ENCODE measurements at places on chromosomes 5 and 9.

DNA sequence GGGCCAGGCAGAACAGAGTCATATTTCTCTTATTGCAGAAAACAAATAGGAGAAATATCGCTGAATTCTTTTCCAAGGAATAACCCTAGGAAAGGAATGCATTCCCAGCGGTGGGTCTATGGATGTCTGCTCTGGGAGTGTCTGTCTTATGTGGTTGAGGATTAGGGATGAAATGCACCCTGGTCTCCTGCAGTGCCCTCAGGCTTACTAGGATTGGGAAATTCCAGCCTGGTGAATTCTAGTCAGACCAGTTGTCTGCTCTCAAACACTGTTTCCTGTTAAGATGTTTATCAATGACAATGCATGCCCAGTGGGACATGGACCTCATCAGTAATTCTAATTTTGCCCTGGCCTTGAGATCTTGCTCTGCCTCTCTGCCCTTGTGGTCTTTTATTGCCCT lies 136.1 kb upstream of the ELAVL2 start:
- no peak for DNase-seq

GRCh38 chr9:114278881-114279570 lies 43.9 kb upstream of the ORM1 start:
- no peak for DNase-seq

GRCh38 chr5:157575381-157576020 lies at the start of gene ADAM19:
ADAM19 (minus strand) TSS chr5:157575775; CDS start chr5:157575696, 79 bp downstream.
- DNase-seq = peak; percentile 45

- no peak for DNase-seq
Measured at GRCh38 chr5:132209131-132209530, 18.5 kb downstream of the P4HA2 start.

DNA sequence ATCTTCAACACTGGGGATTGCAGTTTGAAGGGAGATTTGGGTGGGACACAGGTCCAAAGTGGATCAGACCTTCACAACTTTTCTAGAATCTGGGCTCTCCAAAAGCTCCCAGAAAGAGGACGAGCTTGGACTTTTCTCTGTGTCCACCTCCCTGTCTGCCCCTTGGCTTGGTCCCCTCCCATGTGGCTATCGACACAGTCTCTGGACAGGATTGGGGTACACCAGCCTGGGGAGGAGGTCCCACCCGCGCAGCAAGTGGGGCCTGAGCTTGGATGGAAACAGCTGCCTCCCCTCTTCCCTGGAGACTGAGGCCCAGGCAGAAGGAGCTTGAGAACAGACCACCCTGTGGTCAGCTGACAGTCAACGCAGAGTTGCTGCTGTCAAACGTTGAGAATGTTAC lies 84.6 kb upstream of the FCN1 start:
- DNase-seq = no peak

GRCh38 chr5:142360607-142361120 lies 35.8 kb upstream of the SPRY4 start:
- no peak for DNase-seq

DNA sequence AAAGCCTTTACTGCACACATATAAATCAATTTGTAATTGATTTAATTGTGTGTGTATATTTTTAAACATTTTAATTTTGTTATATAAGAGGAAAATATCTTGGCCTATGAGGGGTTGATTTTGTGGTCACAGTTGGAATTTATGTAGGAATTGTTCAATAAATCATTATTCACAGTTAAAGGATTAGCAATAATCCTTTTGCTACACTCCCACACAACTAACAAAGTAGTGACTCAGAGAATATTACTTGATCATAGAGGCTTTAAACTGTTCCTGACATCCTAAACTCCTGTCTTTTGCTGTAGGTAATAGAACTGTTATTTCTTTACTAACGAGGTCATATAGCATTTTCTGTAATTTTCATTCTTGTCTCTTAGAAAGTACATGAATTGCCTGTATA lies 95.5 kb downstream of the ZCCHC7 start:
- DNase-seq = no peak

GRCh38 chr9:4678679-4679267 lies 596 bp upstream of the CDC37L1 start:
- DNase-seq = no peak

- no peak for DNase-seq
Measured at GRCh38 chr5:3856036-3856435, 260.4 kb downstream of the IRX1 start.

GRCh38 chr5:126633552-126633951 lies 32.8 kb downstream of the PHAX start:
- DNase-seq = no peak

GRCh38 chr9:93461821-93462220 lies 8.4 kb upstream of the FAM120AOS start:
- no peak for DNase-seq

DNA sequence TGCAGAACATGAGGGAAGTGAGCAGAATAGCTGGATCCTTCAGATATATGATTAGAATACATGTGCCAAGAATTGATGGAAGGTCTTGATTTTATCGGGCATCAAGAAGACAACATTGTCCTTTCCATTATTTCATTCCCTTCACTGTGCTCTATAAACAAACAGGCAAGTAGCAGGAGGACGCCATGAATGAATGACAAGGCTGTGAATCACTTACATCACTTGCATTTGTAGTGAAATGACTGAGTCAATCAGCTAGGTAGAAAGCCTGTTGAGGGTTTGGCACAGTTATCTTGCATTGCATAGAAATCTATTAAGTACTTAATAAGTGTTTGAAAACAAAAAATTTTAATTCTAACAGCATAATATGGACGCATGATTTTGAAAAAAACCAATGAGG lies 548.8 kb upstream of the IZUMO3 start:
- no peak for DNase-seq

- no peak for DNase-seq
Measured at GRCh38 chr9:98314381-98315066, 59.1 kb upstream of the TBC1D2 start.

- DNase-seq = no peak
Measured at GRCh38 chr9:127166111-127166510, 43.7 kb upstream of the ANGPTL2 start.

DNA sequence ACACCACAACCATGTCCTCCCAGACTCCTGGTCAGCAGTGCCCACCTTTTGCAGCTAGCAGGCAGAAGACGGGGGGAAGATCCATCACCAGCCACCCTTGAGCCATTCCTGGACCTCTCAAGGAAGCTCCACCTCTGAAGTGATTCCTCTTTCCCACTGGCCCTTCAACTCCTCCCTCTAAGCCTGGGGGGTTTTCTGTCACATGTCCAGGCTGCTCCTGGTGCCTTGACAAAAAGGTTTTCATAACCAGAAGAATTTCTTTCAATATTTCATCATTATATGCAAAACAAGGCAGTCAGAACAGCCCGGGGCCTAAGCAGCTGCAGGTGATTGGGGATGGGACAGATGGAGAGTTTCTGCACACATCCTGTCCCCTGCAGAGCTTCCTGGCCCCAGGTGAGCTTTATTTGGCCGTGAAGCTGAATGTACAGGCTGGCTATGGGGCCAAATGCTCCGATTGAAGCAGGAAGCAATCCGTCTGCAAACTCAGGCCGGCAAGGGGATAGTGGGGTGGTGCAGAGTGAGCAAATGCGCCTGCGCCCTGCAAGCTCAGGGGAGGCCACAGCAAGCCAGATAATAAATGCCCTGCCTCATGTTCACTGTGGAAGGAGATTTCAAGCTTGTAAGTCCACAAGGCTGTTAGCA lies 173.5 kb downstream of the C5orf15 start:
- no peak for DNase-seq

GRCh38 chr9:23887781-23888180 lies 61.7 kb upstream of the ELAVL2 start:
- no peak for DNase-seq
